ENCODE measurements at places on chromosomes 13 and 19.

DNA sequence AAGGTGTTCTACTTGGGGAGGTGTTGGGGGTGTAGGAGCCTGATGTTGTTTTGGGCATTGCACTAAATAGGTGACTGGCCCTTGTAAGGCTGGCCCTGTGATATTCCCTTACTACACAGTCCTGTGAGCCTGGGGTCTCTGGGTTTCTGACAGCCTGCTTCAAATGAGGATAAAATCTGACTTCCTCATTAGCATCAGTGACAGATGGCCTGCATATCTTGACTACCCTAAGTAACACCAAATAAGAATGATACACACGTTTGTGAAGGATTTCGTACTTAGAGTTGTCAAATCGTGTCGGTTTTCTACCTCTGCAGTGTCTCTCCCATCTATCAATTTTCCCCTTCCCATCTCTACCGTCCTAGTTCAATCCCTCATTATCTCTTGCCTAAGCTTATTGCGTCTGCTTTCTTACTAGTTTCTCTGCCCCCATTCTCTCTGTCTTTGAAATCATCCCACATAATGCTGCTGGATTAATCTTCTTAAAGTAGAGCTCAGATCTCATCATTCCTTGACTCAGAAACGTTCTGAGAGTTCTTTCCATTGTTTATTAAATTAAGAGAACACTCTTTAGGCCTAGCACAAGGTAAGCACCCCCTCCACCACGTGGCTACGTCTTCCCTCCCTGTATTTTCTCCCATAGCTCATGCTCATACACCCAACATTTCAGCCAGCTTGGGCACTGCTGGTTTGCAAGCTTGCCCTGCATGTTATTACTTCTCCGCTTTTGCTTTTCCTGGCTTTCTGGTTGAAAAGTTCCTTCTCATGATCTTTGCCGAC lies 26.2 kb upstream of the CNMD start:
- DNase-seq = no peak

- DNase-seq = no peak
Observed at GRCh38 chr13:111184458-111185401, 69.6 kb downstream of the ARHGEF7 start.

DNA sequence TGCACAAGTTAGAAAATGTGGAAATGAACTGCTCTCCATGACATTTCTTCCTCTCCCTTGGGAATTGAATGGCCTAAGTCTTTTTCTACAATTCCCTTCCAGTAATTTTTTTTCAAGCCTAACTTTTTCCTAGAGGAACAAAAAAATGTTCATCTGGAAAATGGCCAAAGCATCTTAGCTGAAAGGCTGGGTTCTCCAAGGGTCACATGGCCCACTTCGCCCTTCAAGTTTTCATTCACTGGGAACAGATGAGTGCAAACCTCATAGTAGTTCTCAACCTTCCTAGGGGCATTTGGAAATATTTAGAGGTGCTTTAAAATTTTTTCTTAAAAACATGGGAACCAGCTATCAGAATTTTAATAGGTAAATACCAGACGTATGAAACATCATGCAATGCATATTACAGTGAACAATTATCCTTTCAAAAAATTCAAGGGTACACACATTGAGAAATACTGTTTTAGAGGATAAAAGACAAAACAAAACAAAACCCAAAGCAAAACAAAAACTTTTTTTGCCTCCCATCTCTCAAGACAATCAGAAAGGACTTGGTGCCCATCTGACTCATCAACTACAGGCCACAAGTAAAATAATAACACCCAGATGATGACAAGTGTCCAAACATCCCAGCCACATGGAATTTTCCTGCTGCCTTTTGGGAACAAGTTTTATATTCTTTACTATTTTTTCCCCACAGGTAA lies 208.8 kb downstream of the SLITRK6 start:
- no peak for DNase-seq

GRCh38 chr13:24274452-24275021 lies 34.8 kb upstream of the C1QTNF9 start:
- DNase-seq = no peak

GRCh38 chr13:109913936-109914510 lies 127.6 kb upstream of the IRS2 start:
- no peak for DNase-seq
